NCI-H2081 treated with DMSO at 0.1 percent for 48 hours (cell line): ENCODE measurements at places on chromosomes 2 and 18.
A peak's percentile ranks its signal among the peaks of the same experiment; 100 is the strongest.

DNA sequence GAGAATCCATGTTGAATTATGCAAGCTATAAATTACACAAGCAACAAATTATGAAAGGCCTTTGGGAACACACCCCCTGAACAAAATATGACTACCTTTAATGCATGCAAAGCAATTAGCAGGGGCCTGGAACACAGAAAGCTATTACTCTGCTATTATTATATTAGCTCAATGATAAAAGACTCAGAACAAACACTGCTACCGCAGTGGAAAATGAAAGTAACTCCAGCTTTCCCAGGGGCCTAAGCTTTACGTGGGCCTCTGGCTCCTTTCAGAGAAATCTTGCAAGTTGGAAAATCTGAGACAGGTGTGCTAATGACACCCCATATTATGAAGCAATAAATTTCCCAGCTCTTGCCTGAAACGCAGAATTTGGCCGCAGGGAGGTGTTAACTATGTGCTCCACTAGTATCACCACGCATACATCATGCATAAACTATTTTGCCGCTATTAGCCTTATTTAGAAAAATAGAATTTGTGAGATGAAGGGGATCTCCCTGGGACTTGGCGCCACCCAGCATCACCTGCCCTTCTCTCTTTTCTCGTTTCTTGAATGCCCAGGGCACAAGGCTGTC lies 321.6 kb upstream of the LYPD1 start:
- no peak for DNase-seq

DNA sequence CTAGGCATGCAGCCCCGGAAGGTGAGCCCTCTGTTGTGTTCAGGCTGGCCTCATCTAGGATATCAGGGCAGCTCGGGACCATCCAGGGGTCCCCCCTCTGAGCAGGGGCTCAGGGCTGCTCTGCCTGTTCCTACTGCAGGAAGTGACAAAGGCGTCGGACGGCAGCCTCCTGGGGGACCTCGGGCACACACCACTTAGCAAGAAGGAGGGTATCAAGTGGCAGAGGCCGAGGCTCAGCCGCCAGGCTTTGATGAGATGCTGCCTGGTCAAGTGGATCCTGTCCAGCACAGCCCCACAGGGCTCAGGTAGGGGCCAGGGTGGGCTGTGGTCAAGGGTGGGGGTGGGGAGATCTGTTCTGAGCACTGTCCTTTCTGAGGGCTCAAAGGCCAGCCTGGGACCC lies 13.1 kb downstream of the KCNIP3 start:
- no peak for DNase-seq

DNA sequence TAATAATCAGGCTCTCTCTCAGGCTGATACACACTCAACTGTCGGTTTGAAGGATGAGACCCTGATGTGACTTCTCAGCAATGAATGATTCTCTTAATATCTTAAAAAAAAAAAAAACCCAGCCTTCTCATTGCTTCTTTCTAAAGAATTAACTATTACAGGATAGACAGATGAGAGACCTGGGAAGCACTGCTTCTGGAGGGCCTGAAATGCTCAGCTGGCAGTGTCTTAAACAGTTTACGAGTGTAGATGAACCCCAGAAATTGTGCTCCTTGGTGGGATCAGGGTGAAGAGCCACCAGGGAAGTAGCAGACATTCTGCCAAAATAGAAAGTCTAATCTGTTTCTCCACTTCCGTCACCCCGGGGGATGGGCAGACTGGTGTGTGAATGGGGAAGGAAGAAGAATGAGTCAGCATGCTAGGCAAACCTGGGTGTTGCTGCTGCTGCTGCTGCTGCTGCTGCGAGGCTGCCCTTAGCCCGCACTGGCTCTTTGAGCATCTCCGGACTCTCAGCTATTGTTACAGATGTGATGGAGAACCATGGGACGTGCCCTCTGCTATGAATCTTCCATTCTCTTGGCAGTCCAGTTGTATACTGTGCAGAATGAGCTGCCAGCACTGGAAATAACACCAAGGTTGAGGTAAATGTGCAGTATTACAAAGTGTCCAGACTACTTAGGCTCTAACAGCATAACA lies 158.4 kb downstream of the SETBP1 start:
- no peak for DNase-seq

DNA sequence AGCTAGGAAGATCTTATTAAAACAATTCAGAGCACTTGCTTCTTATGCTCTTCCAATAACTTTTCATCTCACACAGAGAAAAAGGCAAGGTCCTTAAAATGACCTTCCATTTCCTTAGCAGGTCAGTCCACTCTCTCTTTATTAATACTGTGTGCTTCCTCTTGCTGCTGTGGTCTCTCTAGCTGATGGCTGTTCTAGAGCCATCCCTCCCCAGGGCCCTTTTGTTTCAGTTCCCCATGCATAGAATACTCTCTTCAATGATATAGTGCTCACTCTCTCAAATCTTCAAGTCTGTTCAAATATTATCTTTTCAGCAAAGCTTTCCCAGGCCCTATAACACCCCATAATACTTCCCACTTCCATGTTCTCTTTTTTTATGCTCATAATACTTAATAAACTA lies 469.3 kb downstream of the METTL4 start:
- no peak for DNase-seq

- no peak for DNase-seq
Observed at GRCh38 chr2:10410823-10411437, 37.2 kb downstream of the ODC1 start.

DNA sequence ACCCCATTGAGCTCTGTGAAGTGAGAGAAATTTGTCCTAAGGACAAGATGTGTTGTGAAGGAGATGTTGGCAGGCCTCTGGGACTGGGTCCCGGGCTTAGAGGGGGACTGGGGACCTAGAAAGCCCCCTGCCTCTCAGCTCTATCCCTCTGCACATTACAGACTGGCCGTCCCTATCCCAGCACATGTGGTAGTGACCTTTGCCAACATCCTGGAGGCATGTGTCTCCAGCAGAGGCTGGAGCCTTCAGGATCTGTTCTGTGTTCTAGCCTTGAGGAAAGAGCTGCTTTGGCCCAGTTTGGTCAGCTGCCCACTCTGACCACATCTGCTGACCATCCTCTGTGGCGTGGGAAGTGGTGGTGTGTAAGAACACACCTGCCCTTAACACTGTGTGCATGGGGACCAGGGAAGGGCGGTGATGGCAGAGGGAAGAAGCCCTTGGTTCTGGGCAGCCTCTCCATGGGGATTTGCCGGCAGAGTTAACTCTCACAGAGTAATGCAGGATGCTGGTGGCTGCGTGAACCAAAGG lies 33.4 kb downstream of the NCK2 start:
- DNase-seq, result no peak

DNA sequence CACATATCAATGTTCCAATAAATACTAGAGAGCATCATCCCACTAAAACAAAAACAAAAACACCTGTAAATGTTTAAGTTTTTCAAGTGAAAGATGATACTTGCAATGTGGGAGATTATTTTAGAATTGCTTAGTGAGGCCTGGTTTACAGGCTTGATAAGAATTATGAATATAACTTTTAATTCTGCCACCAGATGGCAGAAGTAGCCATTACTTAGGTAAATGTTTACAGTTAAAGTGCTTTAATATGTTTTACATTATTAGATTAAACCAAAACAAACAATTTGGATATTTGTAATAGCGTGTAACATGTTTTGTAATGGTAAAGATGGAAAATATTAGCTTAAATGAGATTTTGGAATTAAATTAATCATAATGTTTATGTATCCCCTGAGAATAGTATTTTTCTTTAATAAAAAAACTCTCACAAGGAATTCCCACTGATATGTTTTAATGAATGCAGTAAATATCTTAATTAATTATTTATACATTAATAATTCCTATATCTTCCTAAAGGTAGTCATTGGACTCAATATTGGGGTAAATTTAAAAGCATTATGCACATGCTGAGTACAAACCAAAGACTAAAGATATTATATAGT lies 522.0 kb downstream of the SPAG16 start:
- no peak for DNase-seq

DNA sequence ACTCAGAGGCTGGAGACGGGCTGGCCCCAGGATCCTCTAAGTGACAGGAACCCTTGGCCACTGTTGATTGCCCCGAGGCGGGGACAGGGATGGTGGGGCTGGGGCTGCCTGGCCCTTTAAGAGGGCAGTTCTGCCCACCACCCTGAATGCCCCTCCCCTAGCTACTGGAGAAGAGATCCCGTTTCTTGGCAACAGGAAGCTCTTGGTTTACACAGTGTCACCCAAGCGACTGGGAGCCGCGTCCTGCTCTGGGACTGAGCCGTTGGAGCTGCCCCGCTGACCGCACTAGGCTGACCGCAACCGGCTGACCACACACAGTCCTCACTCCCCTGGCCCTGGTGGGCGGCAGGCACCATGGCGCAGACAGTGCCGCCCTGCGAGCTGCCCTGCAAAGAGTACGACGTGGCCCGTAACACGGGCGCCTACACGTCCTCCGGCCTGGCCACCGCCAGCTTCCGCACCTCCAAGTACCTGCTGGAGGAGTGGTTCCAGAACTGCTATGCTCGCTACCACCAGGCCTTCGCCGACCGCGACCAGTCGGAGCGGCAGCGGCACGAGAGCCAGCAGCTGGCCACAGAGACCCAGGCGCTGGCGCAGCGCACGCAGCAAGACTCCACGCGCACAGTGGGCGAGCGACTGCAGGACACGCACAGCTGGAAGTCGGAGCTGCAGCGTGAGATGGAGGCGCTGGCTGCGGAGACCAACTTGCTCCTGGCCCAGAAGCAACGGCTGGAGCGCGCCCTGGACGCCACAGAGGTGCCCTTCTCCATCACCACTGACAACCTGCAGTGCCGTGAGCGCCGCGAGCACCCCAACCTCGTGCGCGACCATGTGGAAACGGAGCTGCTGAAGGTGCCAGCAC lies at the start of gene TEKT4:
Gene TEKT4, plus strand, starts transcription at position 205 of the 862 bp plus-strand sequence. Its CDS starts 150 bp downstream, at position 355.
- DNase-seq, result no peak

- DNase-seq, result no peak
Observed at GRCh38 chr18:44765456-44765855, 84.8 kb downstream of the SETBP1 start.

- no peak for DNase-seq
Observed at GRCh38 chr2:75292826-75293225, 93.5 kb upstream of the TACR1 start.

DNA sequence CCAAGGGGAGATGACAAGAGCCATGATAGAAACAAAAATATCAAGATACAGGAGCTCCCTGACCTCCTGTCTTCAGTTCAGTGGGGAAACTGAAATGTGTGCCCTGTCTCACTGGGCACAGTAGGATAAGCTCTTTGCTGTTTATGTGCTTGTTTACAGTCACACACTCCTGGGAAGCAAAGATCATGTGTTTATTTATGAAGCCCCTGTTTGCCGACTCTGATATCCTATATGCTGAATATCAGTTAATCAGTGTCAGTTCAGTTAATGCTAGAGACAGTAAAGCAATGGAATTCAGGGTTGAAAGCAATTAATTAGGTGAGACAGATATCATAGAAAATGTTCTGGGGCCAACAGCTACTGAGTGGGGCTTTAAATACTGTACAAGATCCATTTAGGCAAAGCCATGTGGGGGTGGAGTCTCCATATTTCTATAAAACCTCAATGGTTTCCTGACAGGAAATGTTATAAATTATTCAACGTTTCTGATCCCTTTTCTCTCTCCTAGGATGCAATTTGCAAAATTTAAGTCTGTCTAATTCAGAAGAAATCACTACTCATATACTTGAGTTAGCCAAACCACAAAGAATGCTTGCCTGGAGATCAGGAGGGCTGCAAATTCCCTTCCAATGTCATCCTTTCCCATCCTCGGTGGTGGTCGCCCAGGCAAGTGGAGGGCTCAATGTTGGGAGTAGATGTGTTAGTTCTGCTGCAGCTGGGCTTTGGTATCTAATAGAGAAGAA lies 551.3 kb downstream of the CMPK2 start:
- DNase-seq, result no peak

GRCh38 chr2:138182937-138183312 lies 218.7 kb downstream of the HNMT start:
- no peak for DNase-seq

DNA sequence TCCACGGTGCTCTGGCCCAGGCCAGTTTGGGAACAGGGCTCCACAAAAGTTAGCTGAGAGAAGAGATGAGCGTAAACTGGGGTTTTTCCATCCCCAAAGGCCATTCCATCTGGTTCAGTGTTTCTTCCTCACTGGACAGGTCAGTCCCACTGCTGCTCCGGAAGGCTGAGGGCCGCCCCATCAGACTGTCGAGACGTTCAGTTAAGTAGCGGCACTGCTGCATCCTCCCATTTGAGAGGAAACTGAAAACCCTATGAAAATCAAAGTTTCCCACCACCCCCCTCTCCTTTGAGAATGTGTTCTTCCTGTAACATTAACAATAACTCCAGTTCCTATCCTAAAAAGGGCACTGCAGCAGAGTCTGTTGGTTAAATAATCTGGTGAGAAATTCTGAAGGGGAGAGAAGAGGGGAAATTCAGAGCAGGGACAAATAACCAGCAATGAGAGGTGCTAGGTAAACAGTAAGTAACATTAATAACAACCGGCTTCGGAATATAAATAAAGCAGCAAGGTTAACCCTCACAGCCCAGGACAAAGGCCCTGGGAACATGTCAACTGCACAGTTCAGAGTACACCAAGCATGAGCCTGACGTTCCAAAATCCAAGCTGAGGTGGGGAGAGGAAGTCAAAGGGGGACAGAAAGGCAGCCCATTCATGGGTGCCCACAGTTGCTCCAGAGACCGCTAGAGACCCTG lies 55.4 kb downstream of the UXS1 start:
- DNase-seq, result no peak

- no peak for DNase-seq
Observed at GRCh38 chr2:42449163-42450087, 44.4 kb downstream of the KCNG3 start.

DNA sequence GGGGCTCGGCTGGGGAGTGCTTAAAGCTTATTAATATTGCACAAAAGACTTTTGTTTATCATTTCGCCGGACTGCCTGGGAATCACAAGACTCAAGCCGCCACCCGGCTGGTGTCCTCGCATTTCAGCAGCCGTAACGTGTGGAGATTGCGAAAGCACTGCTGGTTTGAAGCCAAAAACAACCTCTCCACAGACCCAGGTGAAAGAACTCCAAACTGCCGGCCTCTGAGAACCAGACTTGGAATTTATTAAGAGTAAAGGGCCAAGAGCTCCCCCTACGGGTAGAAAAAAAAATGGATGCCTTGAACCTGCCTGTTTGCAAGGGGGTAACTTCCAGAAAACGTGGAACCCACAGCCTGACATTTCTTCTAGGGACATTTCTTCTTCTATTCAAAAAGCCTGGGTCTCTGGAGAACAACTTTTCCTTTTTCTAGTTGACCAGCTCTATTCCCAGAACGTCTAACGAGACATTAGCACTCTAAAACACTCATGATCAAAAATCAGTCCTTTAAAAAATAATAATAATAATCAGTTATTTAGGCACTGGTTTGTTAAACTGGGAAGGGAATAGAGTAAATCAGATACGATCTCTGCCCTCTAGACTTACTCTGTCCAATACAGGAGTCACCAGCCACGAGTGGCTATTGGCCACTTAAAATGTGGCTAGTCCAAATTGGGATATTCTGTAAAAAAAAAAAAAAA lies 216.3 kb downstream of the C1D start:
- DNase-seq, result peak; percentile 59

- no peak for DNase-seq
Observed at GRCh38 chr2:31372097-31372496, 42.4 kb downstream of the XDH start.

GRCh38 chr2:235685024-235685721 lies 191.3 kb downstream of the AGAP1 start:
- DNase-seq, result no peak
